ENCODE measurements at places on chromosomes 4 and X.

DNA sequence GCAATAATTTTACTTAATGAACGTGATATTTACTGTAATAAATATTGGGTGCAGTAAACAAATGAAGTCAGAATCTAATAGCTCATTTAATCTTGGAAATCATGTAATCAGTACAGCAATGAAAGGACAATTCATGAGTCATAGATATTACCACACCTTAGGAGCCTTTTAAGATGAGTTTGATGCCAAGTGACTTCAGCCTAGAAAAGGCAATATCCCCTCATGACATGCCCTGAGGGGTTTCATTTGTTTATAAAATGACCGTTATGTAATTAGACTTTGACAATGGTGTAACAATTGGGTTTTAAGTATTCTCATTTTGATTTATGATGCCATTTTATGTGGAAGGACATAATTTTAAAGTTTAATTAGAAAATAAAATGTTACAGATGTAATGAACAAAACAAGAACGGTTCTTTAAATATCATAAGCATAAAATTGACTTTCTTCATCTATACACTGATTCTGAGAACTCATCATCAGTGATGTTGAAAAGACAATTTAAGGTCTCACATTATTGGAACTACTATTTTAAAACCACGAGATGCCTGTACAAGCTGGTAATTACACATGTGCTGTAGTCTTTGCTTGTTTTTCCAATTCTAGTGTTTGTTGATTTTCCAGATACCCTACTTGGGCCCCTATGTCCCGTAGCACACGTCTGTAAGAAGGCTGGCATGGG, 5.0 kb downstream of the FGF2 start:
- no peak for DNase-seq

GRCh38 chr4:54281054-54281766, 52.1 kb downstream of the PDGFRA start:
- DNase-seq = no peak

GRCh38 chrX:148271263-148271662, 229.2 kb upstream of the AFF2 start:
- no peak for DNase-seq

GRCh38 chr4:3461515-3462291, 1.4 kb upstream of the DOK7 start:
- no peak for DNase-seq

GRCh38 chr4:156138781-156139280, 185.2 kb upstream of the CTSO start:
- DNase-seq = no peak

DNA sequence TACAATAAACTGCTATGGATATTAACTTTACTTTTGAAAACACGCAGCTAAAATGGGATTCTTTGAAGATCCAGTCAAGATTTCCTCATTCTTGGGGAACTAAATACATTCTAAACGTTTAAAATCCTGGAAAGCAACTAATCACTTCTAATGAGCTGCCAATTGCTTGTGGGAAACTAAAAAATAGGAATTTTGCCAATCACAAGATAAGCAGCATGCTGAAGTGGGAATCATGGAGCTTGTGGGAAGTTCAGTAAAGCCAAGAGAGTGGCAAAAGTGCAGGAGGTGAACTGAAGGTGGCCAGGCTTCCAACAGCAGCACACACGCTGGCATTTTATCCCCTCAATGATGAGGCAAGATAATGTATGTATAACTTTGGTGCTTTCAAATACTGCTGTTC, 133.0 kb downstream of the GPC3 start:
- DNase-seq = no peak

DNA sequence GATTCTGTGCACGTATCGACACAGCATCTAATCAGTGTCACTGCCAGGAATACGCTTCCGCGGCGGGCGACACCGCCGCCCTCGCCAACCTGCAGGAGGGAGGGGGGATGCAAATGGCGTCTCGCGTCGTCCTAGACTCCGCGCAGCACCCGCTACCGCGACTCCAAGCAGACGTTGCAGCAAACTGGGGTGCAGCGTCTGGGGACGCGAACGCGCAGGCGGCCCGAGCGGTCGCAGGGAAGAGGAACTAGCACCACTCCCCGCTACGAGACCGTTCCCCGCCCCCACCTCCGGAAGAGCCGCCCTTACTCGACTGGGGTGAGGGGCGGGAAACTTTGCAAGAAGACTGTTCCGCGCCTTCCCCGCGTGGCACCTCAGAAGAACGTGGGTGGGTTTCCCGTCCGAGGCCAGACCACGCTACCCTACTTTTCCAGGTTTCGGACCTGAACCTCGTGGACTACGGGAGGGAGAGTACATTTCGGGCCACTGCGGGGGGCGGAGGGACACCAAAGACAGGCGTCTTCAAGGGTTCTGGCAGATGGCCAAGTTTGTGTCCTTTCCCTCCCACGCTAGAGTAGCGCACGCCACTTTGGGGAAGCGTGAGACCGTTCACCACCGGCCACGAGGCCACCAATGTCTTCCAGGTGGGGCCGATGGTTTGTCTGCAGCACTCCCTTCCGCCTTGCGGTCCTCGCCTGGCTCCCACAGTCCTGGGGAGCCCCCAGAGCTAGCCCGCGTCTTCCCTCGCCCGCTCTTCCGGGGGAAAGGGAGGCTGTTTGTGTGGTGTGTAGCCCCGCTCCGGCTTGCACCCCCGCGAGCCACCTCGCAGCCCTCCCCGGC, 78.0 kb upstream of the BCOR start:
- DNase-seq = peak; percentile 23

GRCh38 chrX:48957477-48957826, at the start of gene OTUD5:
Gene OTUD5 (minus strand): TSS chrX:48957607. CDS start chrX:48957570, 37 bp downstream.
- DNase-seq = no peak

DNA sequence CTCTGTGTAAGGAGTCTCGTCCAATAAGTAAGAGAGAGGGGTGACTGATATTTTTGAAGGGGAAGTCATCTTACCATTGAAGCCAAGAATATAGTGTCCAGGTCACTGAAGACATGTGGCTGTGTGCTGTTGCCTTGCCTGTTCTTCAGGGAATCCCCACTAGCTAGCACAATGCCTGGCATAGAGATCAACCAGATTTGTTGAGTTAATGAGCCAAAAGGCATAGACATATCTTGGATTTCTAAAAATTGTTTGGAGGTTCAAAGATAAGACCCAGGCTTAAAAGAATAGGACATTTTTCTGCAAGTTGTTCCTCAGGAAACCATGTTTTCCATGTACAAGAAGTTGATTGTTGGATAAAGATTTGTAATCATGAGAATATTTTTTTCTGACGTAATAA, 119.3 kb upstream of the DKK2 start:
- DNase-seq = no peak

Data from neural crest cell (in vitro differentiated cells).